ENCODE measurements at places on chromosomes 13 and 19.

- H3K27me3 ChIP-seq: no peaks in the 10 kb centered on the region
- no peak overlapping the region for H3K4me3 ChIP-seq
- DNase-seq: no peak
- H3K4me1 ChIP-seq: no peaks in the 10 kb centered on the region
- no peaks in the 10 kb centered on the region for H3K36me3 ChIP-seq
Observed at GRCh38 chr19:33447336-33448158, 74.0 kb downstream of the CEBPG start.

- H3K36me3 ChIP-seq: no peaks in the 10 kb centered on the region
- H3K4me3 ChIP-seq: no peak overlapping the region
- H3K27me3 ChIP-seq: peaks cover 1% of the 10 kb centered on the region
- H3K27ac ChIP-seq: no peak overlapping the region
Observed at GRCh38 chr13:80599765-80600164, 258.8 kb upstream of the SPRY2 start.

DNA sequence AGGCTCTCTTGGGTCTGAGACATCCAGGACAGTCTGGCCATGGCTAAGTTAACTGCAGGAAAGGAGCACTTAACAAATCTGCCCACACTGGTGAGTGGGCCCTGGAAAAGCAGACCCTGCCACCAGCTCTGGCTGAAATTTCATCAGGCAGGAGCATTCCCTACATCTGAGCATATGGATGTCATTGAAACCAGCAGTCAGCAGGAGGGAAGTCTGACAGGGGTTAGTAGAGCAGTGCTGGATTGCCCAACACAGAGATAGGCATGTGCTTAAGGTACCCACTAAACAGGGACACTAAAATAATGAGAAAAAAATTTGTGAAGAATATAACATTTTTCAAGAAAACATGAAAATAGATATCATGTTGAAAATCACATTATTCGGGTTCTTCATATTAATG is 13.6 kb upstream of the ACOD1 start:
- peaks cover 5% of the 10 kb centered on the region for H3K27me3 ChIP-seq
- H3K4me1 ChIP-seq: no peaks in the 10 kb centered on the region
- DNase-seq: no peak
- no peak overlapping the region for H3K4me3 ChIP-seq
- H3K27ac ChIP-seq: no peak overlapping the region

DNA sequence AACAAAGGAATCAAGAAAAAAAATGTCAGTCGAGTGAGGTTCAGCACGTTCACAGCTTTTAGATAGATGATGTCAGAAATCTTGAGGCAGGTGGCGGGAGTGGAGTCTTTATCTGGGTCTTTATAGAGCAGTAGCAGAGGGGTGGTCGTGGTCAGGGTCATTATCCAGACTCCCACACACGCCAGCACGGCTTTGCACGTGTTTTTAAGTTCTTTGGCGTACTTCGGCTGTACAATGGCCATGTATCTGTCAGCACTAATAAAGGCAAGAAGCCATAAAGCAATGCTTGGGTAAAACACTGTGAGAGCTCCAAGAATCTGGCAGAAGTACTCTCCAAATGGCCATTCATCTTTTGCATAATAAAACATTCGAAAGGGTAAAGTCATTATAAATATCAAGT is 2.9 kb downstream of the GPR18 start:
- H3K27ac ChIP-seq: peak overlapping the region; percentile 87
- H3K27me3 ChIP-seq: no peaks in the 10 kb centered on the region
- no peak for DNase-seq
- H3K4me3 ChIP-seq: peak overlapping the region; percentile 82

- H3K36me3 ChIP-seq: no peaks in the 10 kb centered on the region
- no peak for DNase-seq
- H3K4me3 ChIP-seq: no peak overlapping the region
- no peak overlapping the region for H3K27ac ChIP-seq
- H3K27me3 ChIP-seq: no peaks in the 10 kb centered on the region
Observed at GRCh38 chr19:35729763-35730162, 12.0 kb downstream of the KMT2B start.

GRCh38 chr19:53538378-53539109 is 599 bp downstream of the ZNF331 start:
- peaks cover 53% of the 10 kb centered on the region for H3K36me3 ChIP-seq
- peak overlapping the region; percentile 95 for H3K4me3 ChIP-seq

- no peaks in the 10 kb centered on the region for H3K4me1 ChIP-seq
- no peaks in the 10 kb centered on the region for H3K27me3 ChIP-seq
- H3K36me3 ChIP-seq: no peaks in the 10 kb centered on the region
- no peak overlapping the region for H3K4me3 ChIP-seq
Observed at GRCh38 chr19:38714354-38714778, 29.9 kb downstream of the CAPN12 start.

DNA sequence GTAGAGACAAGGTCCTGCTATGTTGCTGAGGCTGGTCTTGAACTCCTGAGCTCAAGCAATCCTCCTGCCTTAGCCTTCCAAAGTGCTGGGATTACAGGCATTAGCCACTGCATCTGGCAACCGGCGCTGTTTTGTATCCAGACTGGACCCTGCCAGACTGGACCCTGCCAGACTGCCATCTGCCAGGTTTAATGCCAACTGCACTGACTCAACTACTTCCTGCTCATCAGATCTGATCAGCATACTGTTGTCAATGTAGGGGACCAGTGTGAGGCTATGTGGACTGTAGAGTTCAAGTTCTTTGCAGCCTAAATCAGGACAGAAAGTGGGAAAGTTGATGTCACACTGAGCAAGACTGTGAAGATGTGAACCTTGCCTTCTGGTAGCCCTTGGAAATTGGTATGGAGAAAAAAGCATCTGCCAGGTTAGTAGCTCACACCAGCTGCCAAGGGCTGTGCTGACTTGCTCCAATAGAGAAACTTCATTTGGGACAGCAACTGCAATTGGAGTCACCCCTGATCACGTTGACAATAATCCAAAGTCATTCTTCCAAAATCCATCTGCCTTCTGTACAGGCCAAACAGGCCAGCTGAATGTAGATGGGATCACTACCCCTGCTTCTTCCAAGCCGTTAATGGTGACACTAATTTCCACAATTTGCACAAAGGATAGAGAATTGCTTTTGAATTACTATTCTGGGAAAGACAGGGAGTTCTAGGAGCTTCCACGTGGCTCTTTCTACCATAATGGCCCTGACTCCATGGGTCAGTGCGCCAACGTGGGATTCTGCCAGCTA is 36.8 kb upstream of the ATP1A3 start:
- no peak overlapping the region for H3K27ac ChIP-seq
- no peaks in the 10 kb centered on the region for H3K36me3 ChIP-seq
- H3K4me3 ChIP-seq: no peak overlapping the region
- H3K4me1 ChIP-seq: peaks cover 6% of the 10 kb centered on the region
- DNase-seq: no peak

- no peaks in the 10 kb centered on the region for H3K4me1 ChIP-seq
- H3K27me3 ChIP-seq: peaks cover 44% of the 10 kb centered on the region
- H3K36me3 ChIP-seq: no peaks in the 10 kb centered on the region
- DNase-seq: no peak
- no peak overlapping the region for H3K27ac ChIP-seq
Observed at GRCh38 chr13:110266983-110267382, 40.0 kb downstream of the COL4A1 start.

- no peak for DNase-seq
- no peak overlapping the region for H3K27ac ChIP-seq
- H3K4me3 ChIP-seq: no peak overlapping the region
- no peaks in the 10 kb centered on the region for H3K36me3 ChIP-seq
- peaks cover 21% of the 10 kb centered on the region for H3K27me3 ChIP-seq
Observed at GRCh38 chr13:34772206-34772605, 169.9 kb upstream of the NBEA start.

DNA sequence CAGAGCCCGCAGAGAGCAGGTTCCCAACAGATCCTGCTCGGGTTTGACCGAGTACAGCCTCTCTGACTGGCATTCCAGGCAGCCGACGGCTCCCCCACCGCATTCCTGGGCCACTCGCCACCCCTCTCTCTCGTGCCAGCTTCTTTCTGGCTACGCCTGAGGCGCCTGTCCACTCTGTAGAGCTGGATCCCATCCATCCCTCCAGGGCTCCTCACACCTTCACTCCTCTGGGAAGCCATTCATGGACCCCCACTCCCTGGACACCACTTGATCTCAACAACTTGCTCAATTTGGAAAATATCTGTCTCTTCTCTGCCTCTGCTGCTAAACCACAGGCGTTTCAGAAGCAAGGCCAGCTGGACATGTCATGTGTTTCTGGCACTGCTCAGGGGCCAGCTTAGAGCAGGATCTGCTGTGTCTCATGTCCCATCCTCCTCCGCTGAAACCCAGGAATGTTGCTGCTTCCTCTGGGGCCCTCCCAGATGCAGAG is 30.6 kb upstream of the ATP1A3 start:
- no peak overlapping the region for H3K27ac ChIP-seq
- no peak overlapping the region for H3K4me3 ChIP-seq
- DNase-seq: no peak
- peaks cover 2% of the 10 kb centered on the region for H3K27me3 ChIP-seq
- no peaks in the 10 kb centered on the region for H3K36me3 ChIP-seq

DNA sequence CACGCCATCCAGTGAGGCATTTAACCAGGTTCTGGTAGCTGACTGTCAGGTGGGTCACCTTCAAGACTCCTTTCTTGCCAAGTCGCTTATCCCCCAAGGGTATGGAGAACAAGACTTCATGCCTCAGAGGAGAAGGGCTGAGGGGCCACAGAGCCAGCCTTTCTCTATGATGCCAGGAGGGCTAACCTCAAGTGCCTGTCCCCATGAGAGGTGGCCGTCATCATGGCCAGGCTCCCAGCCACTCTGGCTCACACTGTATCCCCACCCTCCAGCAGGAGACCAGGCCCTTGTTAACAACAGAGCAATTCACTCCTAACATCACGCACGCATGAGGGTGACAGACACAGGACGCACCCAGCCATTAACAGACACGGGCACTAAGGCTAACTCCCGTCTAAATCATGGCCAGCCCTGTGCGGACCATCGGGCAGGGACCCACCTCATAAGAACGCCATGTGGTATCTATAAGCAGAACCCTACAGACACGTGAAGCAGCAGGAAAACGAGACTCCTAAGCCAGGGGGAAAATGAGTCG is 38.6 kb upstream of the ISYNA1 start:
- peaks cover 36% of the 10 kb centered on the region for H3K4me1 ChIP-seq
- H3K4me3 ChIP-seq: no peak overlapping the region
- no peak for DNase-seq
- H3K27me3 ChIP-seq: no peaks in the 10 kb centered on the region
- H3K27ac ChIP-seq: peak overlapping the region; percentile 71
- peaks cover 13% of the 10 kb centered on the region for H3K36me3 ChIP-seq

DNA sequence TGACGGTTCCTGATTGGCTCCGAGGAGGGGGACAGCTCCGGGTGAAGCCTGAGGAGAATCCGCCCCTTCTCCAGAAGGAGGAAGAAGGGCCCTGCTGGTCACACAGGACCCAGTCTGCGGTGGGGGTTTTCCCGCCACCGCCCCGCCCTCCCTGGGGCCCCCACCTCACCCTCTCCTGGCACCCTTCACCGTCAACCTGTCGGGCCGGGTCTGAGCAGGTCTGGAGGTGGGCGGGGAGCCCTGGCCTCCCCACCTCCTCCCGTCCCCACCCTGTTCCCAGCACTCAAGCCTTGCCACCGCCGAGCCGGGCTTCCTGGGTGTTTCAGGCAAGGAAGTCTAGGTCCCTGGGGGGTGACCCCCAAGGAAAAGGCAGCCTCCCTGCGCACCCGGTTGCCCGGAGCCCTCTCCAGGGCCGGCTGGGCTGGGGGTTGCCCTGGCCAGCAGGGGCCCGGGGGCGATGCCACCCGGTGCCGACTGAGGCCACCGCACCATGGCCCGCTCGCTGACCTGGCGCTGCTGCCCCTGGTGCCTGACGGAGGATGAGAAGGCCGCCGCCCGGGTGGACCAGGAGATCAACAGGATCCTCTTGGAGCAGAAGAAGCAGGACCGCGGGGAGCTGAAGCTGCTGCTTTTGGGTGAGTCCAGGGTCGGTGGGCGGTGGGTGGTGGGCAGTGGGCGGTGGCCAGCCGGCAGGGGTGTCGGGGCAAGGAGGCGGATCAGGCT is at the start of gene GNA15:
TSS of gene GNA15 (plus strand) at position 73 of the 723 bp plus-strand sequence. CDS start at position 491, 418 bp downstream.
- H3K36me3 ChIP-seq: peaks cover 8% of the 10 kb centered on the region
- no peak within 1 kb of the TSS for H3K27ac ChIP-seq
- H3K27me3 ChIP-seq: peaks cover 21% of the 10 kb centered on the region
- peak within 1 kb of the TSS; percentile 24 for H3K4me3 ChIP-seq
- DNase-seq: no peak
- H3K4me1 ChIP-seq: peaks cover 2% of the 10 kb centered on the region

DNA sequence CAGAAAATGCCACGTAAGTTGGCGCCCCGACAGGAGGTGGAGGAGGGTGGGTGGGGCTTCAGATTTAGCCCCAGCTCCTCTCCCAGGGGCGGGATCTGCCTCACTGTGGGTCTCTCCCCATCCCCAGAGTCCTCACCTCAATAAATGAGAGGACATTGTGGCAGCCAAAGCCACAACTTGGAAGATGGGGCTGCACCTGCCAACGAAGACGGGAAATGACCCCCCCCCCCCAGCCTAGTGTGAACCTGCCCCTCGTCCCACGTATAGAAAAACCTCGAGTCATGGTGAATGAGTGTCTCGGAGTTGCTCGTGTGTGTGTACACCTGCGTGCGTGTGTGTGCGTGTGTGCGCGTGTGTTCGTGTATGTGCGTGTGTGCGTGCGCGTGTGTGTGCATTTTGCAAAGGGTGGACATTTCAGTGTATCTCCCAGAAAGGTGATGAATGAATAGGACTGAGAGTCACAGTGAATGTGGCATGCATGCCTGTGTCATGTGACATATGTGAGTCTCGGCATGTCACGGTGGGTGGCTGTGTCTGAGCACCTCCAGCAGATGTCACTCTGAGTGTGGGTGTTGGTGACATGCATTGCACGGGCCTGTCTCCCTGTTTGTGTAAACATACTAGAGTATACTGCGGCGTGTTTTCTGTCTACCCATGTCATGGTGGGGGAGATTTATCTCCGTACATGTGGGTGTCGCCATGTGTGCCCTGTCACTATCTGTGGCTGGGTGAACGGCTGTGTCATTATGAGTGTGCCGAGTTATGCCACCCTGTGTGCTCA is 1.5 kb upstream of the TRAPPC5 start:
- peaks cover 16% of the 10 kb centered on the region for H3K36me3 ChIP-seq
- peaks cover 10% of the 10 kb centered on the region for H3K27me3 ChIP-seq
- peak overlapping the region; percentile 80 for H3K27ac ChIP-seq

DNA sequence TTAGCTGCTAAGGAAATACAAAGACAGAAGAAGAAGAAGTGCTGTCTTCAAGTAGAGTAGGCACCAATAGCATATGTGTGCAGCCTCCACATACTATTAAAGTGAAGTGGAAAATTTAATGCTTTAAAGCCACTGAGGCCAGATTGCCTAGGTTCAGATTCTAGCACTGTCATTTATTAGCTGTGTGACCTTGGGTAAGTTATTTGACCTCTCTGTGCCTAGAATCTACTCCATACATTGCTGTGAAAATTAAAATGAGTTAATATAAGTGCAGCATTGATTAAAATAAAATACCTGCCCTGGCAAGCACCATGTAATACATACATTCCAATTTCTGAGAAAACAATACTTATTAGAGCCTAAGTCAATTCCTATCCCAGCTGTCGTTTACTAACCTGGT is 110.5 kb downstream of the FRY start:
- H3K4me1 ChIP-seq: no peaks in the 10 kb centered on the region
- DNase-seq: no peak
- no peak overlapping the region for H3K4me3 ChIP-seq
- H3K36me3 ChIP-seq: no peaks in the 10 kb centered on the region

GRCh38 chr13:48902368-48902767 is 73.3 kb upstream of the FNDC3A start:
- H3K36me3 ChIP-seq: no peaks in the 10 kb centered on the region
- peaks cover 33% of the 10 kb centered on the region for H3K27me3 ChIP-seq
- DNase-seq: no peak
- H3K4me3 ChIP-seq: no peak overlapping the region
